Stimulated activated naive CD4-positive, alpha-beta T cell treated with Interleukin-2 at 50 U/mL for 16 hours (primary cell): ENCODE measurements at places on chromosomes 3 and 15.
A peak's percentile ranks its signal among the peaks of the same experiment; 100 is the strongest.

DNA sequence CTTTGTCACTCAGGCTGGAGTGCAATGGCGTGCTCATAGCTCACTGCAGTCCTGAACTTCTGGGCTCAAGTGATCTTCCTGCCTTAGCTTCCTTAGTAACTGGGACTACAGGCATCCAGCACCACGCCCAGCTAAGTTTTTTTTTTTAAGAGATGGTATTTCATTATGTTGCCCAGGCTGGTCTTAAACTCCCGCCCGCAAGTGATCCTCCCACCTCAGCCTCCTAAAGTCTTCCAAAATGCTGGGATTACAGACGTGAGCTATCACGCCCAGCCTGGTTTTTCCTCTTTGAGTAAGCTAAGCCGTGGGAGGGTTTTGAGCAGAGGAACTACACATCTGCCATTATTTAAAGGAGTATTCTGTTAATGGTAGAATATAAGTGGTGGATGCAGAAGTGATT is 7.4 kb upstream of the LRRFIP2 start:
- DNase-seq, result no peak

DNA sequence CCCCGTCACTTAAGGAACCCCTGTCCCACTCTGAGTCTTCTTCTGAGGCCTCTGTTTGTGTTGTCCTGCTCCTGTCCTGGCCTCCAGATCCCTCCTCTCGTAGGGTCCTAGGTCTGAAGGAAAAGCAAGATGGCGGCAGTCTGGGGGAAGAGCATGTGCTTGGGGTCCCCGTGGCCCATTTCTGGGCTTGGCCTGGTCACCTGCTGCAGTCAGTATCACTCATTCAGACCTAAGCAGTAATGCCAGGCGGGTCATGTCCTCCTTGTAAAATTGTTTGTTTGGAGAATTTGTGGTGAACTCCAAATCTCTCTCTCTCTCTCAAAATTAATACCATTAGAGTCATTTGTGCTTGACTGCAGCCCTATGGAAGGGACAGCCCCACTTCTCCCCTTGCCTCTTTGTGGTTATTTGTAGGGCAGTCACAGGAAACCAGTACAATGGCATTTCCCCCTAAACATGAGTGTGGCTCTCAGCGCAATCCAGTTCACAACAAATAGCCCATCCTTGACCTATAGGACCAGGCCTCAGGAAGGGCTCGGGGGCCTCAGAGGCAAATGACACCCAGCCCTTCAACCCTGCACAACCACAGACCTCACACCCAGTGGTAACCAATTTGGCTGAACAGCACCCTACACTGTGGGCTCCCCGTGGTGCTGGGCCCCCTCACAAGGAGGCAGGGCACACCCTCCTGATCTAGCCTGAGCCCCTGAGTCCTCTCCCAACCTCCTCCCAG is 173.5 kb downstream of the OR4M2 start:
- DNase-seq, result no peak

- DNase-seq, result no peak
Measured at GRCh38 chr3:128471110-128471509, 4.4 kb upstream of the DNAJB8 start.

GRCh38 chr3:69422751-69423150 is 36.9 kb upstream of the FRMD4B start:
- no peak for DNase-seq

GRCh38 chr3:181943285-181943684 is 231.6 kb downstream of the SOX2 start:
- no peak for DNase-seq

DNA sequence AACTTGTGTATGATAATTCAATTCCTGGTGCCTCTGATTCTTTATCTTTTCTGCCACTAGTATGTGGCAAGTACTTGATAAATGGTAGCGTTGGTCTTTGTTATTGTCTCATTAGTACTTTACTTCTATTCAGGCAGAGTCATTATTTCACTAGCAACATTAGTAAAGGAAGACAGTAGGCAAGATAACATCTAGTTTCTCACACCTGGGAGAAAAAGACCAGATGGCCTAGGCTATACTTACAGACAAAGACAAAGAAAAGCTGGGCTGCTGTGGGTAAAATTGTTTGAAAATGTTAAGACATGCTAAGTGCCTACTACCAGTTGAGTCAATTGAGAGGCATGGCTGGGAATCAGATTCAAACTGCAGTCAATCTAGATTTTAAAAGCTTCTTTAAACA is 198.7 kb upstream of the CMC1 start:
- DNase-seq, result no peak

- DNase-seq, result no peak
Measured at GRCh38 chr3:47301456-47301855, 18.7 kb downstream of the KLHL18 start.

GRCh38 chr3:22495791-22496190 is 707.3 kb upstream of the UBE2E2 start:
- DNase-seq, result no peak

DNA sequence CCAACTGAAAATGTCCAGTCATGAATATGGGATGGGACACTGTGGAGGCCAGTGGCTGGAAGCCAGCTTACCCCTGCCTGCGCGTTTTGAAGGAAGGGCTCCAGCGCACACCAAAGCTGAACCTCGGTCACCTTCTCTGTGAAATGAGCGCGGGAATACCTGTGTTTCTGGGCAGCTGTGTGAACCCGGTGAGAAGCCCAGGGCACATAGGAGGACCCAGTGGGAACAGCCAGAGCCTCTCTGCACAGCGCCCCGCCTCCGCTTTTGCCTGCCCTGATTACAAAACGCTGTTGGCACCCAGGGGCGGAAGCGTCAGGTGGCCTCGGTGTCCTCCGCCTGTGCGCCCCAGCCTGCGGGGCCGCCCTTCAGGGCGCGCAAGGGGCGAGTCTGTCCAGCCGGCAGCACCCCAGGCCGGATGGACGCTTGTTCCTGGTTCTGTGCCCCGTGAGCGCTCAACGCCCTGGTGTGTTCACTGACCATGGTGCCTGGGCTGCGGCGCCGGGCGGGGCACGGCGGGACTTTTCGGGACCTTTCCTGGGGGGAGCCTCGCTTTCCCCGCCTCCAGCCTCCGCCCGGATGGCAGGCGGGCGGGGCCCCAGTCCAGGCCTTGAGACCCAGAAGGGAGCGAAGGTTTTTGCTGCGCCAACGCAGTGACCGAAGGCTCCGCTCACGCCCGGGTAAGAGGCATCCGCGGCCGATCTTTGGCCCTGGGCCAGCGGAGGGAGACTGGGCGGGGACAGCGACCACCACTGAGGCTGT is at the start of gene SQOR:
Gene SQOR, plus strand, starts transcription at position 598 of the 759 bp plus-strand sequence. CDS start 23,895 bp downstream, outside the sequence.
- peak; percentile 66 for DNase-seq

GRCh38 chr3:39173318-39174125 is 18.9 kb downstream of the XIRP1 start:
- DNase-seq, result no peak

DNA sequence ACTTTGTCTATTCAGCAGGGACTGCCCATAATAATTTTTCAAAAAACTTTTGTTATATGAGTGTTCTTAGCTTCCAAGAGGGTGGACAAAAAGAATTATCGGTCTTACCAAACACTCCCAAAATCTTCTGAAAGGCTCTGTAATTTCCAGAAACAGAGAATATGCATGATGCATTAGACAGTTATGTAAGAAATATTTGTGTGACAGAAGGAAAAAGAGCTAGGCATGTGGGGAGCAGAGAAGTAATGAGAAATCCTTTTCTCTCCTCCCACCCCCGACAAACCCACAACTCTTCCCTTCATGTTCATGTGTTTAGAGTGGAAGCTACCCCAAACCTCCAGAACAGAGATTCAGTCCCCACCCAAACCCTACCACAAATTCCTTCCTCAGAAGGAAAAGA is 86.8 kb downstream of the MYO5A start:
- DNase-seq, result no peak

GRCh38 chr3:36695113-36695768 is 69.1 kb downstream of the DCLK3 start:
- DNase-seq, result no peak
